IMR-90 (cell line): ENCODE measurements at places on chromosomes 3 and 15. TPM values are rescaled to one million over a fixed set of nuclear protein-coding genes. Genes with fewer than 3 reads are reported as not detected.

- no peak overlapping the region for H3K27ac ChIP-seq
- DNase-seq: peak; percentile 86
- no peaks in the 10 kb centered on the region for H3K27me3 ChIP-seq
- H3K4me3 ChIP-seq: no peak overlapping the region
Measured at GRCh38 chr15:62824111-62825015, 218.2 kb upstream of the TPM1 start.

GRCh38 chr3:97817965-97818364 is 3.8 kb upstream of the CRYBG3 start:
- no peaks in the 10 kb centered on the region for H3K36me3 ChIP-seq
- 0 out of 2 replicates have a peak, but pooled peaks cover 2% of the 10 kb centered on the region for H3K27me3 ChIP-seq
- DNase-seq: no peak
- H3K27ac ChIP-seq: no peak overlapping the region
- no peak overlapping the region for H3K4me3 ChIP-seq

GRCh38 chr3:171113716-171114115 is 87.2 kb upstream of the SLC2A2 start:
- H3K4me1 ChIP-seq: no peaks in the 10 kb centered on the region
- DNase-seq: no peak

- peak; percentile 65 for DNase-seq
- H3K4me1 ChIP-seq: no peaks in the 10 kb centered on the region
- H3K36me3 ChIP-seq: peaks cover 4% of the 10 kb centered on the region; the same call in 1 of the 2 replicates
- H3K27ac ChIP-seq: no peak overlapping the region
- no peaks in the 10 kb centered on the region for H3K27me3 ChIP-seq
Measured at GRCh38 chr15:45425135-45425534, 46.8 kb upstream of the GATM start.

The PP2D1 gene
- total RNA-seq: not detected in 2 replicates
